ENCODE measurements at places on chromosomes 7 and 10. TPM values are rescaled to one million over a fixed set of nuclear protein-coding genes. Genes with fewer than 3 reads are reported as not detected.

GRM3 gene
- not detected for total RNA-seq

TFPI2 gene
- 227 TPM for total RNA-seq

GCK gene
- total RNA-seq, result 0.34 TPM

SDK1 gene
- 1.6 TPM for total RNA-seq

MUC12 gene
- total RNA-seq, result 1.7 TPM

GPR26 gene
- total RNA-seq, result not detected

PRPS1L1 gene
- total RNA-seq, result not detected

CYP3A7 gene
- total RNA-seq, result not detected

ANKRD61 gene
- not detected for total RNA-seq

CASP7 gene
- 12.4 TPM for total RNA-seq
